NCI-H345 (cell line): ENCODE measurements at places on chromosomes 5 and 9.

DNA sequence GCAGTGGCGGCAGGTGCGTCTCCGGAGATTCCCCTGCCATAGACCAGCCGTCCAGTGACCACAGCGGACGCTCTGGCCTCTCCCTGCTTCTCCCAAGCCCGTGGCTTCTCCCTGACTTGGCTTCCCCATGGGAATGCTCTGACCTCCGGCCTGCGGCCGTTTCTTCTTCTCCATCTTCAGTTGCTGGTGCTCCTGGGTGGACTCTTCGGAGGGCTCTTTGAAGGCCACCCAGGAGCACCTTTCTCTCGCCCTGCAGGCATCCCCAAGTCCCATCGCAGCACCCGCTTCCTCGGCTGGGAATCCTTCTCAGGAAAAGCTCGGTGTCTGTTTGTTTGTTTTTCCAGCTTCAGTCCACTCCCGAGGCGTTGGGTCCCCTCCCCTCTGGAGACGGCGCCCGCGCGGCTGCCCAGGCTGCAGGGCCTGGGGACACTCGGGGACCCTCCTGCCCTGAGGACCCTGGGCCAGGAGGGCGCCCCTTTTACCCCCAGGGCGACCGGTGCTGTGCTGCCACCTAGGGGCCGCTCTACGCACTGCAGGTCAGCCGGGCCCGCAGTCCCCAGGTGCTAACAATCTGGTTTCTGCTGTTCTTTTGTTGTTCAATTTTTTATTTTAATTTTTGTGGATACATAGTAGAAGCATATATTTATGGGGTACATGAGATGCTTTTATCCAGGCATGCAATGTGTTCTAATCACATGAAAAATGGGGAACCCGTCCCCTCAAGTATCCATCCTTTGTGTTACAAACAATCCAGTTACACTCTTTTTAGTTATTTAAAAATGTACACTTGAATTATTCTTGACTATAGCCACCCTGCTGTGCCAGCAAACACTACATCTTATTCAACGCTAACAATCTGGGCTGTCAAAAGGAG lies 197.9 kb upstream of the ADAMTS16 start:
- DNase-seq = no peak

DNA sequence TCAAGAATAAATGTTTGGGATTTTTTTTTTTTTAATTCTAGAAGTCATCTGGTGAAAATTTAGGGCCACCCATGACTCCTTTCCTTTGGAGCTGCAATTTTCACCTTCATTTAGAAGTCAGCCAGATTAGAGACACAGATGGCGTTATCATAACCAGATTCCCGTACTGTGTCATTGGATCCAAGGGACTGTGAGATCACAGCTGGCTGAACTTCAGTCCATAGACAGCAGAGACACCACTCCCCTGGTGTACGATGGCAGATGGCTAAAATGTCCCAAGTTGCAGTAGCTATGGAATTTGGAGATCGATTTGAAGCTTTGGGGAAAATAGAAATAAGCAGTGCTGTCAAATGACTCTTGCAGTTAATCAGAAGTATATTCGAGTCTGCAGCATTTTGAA lies 216.3 kb downstream of the RFK start:
- DNase-seq = no peak

DNA sequence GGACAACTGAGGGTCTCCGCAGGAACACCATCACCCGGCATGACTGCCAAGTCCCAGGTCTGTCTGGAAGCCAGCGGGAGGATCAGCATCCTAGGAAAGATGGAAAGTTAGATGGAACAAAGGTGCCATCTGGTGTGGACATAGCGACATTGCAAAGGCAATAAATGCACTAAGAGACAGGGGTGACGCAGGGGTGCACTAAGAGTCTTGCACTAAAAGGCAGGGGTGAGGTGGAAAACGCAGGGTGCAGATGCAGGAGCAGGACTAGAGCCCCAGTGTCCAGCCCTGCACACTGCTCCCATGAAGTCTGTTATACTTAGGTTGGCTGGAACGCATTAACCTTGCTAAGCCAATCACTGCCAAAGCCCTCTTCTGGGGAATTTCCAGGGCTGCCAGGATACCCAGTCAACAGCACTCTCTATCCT lies 15.5 kb downstream of the ATOX1 start:
- peak; percentile 24 for DNase-seq

DNA sequence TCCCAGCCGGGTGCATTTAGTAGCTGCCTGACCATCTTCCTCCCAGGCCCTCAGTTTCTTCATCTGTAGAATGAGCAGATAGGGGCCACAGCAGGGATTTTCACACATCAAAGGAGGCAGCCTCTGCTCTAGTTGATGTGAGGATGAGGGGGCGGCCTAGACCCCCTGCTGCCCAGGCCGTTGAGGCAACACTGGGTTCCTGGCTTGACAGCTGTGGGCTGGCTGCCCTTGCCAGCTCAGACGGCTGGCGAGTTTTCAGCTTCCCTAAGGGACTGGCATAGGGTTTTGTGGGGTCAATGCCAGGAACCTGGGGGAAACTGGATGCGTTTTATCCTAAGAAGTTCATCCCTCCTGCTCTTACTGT lies 49.6 kb downstream of the NDST1 start:
- DNase-seq = no peak

- DNase-seq = no peak
Observed at GRCh38 chr5:89036704-89037489, 153.9 kb upstream of the MEF2C start.

GRCh38 chr9:108761655-108762347 lies 94.0 kb downstream of the ACTL7B start:
- DNase-seq = peak; percentile 62

- DNase-seq = no peak
Observed at GRCh38 chr5:111262815-111263214, 38.6 kb downstream of the CAMK4 start.
